Left forelimb (tissue), 1 donor: ENCODE measurements at places on chromosomes 5 and 9.

DNA sequence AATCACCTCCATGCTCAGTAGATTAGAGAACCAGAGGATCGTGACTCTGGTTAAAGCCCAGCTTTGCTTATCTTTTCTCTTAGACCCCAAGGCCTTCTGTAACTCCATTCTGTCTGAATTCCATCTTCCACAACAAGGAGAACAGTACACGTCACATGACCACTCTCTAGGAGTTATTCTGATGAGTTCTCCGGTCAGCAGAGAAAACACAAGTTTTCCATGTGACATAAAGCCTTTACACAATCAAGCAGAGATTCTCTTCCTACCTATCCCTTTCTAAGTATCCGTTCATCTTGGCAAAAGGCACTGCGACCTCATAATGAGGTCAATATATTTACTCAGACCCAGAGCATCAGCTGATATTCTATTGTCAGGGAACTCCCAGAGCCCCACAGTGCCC lies 112.3 kb downstream of the TRPM6 start:
- no peak for DNase-seq

DNA sequence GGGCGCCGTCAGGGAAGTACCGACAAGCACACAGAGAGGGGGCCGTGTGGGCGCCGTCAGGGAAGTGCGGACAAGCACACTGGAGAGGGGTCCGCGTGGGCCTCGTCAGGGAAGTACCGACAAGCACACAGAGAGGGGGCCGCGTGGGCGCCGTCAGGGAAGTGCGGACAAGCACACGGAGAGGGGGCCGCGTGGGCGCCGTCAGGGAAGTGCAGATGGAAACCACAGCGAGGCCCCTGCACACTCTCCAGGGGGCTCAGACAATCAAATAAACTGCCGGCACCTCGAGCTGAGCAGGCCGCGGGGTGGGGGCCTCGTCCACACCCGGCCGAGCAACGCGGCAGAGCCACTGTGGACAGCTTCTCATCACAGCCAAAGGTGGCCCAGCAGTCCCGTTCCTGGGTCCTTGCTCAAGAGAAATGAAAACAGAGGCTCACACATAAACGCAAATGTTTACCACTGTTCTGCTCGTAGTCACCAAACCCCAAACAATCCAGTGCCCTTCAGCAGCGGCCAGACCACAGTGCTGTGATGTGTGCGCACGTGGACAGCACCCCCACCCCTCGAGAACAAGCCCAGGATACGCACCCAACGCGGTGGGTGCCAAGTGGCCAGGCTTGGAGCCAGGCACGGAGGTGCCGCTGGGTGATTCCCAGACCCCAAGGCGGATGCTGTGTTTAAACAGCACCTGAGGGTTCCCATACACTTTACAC lies 24.7 kb downstream of the TPPP start:
- no peak for DNase-seq

DNA sequence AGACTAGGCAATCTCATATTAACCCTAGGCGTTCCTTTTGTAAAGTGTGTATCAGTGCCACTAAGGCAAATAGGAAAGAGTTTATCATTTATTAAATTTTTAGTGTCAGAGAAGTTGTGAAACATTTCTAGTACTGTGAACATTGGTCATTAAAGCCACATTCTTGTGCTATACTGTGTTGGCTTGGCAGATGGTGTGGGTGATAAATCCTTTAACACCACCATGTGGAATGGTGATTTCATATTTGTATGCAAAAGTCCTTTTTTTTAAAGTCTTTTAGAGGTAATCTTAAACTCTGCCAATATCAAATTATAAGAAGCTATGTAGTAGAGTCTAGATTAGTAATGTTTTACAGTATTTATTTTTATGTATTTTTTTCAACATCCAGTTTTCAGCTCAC lies 18.1 kb downstream of the SLC12A2 start:
- DNase-seq = no peak

DNA sequence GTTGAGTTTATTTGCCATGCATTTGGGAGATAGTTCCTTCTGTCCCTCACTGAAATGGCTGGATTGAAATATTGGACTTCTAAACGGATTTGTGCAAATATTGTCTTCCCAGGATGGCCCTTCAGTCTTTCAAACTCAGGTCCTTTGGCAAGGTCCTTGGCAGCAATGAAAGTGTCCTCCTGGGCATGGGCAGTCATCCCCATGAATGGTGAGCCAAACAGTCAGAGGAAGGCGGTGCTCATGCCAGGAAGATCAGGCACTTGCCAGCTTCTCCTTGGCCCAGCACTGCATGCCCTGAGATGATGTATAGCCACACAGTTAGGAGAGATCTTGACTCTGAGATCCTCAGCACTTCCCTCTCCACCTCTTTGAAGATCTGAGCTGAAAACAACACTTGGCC lies 221.4 kb upstream of the KLF4 start:
- DNase-seq = no peak

- no peak for DNase-seq
Observed at GRCh38 chr5:111135946-111136345, 43.8 kb downstream of the WDR36 start.

DNA sequence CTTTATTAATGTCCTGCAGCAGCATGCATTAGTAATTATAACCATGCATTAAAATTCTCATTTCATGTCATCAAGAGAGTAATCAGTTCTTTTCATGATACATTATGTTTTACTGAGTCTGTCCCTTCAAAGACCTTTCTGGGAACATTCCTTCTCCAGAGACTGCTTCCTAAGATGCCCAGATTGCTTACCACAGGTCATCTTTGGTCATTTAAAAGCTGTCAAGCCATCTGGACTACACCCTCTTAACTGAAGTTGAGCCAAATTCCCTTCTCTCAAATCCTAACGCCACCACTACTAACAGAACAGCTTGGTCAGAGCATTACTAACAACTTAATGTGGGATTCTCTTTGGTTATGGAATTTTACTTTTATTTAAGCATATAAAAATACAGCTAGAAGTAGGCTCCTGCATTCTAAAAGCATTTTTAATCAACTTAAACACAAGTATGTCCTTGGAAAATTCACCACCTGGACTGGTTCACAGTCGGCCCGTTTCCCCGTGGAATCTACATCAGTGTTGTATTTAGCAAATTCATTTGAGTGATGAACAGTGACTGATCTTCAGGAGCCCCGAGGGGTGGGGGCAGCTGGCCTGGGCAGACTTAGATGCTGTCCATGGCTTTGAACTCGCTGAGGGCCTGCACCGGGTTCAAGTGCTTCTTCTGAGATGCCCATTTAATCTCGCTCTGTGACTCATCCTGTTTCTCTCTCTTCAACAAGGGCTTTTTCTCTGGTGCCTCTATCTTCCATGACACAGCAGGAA lies 92.8 kb upstream of the CCDC112 start:
- DNase-seq = no peak

- no peak for DNase-seq
Observed at GRCh38 chr9:87886210-87886932, 3.7 kb downstream of the SPATA31E1 start.
